ENCODE measurements at places on chromosomes 4 and X.
A peak's percentile ranks its signal among the peaks of the same experiment; 100 is the strongest.

DNA sequence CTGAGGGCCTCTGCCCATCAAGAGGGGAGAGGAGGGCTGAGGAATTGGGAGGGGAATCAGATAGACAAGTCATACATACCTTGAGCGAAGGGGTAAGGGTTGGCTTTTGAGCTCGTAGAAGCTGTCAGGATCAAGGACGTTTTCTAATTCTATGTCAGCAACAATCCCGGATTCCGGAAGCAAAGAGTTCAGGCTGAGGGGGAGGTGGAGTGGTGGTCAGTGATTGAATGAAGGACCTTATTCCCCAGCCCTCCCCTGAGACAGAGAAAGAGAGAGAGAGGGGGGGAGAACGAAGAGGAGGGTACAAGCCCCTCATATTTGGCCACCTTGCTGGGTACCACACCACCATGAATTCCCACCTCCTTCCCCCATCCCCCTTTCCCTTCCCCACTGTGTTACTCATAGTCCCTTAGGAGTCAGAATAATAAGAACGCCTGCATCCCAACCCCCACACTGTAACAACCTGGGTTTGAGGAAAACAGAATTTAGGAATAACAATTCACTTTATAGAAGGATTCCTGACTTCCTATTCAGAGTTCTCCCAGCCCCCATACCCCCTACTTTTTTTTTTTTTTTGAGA, 2.7 kb downstream of the TFE3 start:
- no peak for DNase-seq

DNA sequence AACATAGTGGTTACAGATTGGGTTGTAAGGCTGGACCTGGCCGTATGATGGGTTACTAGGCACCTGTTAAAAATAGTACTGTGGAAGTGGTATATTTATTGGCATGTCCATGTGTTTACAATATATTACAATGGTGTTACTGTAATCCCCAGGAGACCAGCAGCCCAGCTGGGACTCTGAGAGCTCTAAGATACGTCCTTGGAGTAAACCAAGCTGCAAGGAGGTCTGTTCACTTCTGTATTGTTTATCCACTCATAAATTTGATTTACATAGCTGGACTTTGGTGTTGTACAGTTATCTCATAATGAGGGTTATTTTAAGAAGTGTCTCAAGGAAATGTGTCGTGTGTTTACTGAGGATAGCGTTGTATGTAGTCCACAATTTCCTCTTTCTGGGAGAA, 93.8 kb downstream of the TBL1X start:
- DNase-seq: no peak

DNA sequence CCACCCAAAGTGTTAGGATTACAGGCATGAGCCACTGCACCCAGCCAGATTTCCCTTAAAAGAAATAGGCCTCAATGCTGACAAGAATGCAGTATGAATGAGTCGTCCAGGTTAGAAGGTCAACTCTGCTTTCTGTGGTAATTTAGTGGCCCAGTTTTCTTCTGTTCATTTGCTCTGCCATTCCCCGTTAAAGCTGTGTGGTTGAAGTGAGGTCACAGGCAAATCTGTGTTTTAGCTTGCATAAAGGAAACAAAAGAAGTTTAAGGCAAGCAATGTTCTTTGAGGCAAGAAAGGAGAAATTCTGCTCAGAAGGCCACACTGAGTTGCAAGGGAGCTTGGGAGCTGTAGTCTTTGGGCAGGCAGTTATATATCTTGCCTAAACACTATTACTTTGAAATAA, 176.8 kb downstream of the LARP7 start:
- DNase-seq: no peak

DNA sequence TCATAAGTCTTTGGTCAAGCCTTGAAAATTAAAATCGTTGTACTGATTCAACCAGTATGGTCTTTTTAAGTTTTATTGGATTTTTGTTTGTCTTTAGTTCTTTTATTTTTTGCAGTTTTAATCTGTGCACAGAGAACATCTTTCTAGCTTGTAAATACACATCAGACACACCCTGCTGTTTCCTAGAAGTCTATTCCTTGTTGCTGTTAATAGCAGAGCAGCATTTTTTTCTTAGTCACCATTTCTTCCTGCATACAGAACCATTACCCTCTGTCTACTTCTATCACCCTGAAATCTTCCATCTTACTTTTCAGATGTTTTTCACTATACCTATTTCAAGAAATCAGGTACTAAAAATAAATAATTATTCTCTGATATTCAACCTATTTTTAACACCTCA, 375.4 kb downstream of the GRID2 start:
- no peak for DNase-seq

- DNase-seq: peak; percentile 30
These were observed 2.9 kb downstream of the ATP6AP1 start for GRCh38 chrX:154431341-154431740.

DNA sequence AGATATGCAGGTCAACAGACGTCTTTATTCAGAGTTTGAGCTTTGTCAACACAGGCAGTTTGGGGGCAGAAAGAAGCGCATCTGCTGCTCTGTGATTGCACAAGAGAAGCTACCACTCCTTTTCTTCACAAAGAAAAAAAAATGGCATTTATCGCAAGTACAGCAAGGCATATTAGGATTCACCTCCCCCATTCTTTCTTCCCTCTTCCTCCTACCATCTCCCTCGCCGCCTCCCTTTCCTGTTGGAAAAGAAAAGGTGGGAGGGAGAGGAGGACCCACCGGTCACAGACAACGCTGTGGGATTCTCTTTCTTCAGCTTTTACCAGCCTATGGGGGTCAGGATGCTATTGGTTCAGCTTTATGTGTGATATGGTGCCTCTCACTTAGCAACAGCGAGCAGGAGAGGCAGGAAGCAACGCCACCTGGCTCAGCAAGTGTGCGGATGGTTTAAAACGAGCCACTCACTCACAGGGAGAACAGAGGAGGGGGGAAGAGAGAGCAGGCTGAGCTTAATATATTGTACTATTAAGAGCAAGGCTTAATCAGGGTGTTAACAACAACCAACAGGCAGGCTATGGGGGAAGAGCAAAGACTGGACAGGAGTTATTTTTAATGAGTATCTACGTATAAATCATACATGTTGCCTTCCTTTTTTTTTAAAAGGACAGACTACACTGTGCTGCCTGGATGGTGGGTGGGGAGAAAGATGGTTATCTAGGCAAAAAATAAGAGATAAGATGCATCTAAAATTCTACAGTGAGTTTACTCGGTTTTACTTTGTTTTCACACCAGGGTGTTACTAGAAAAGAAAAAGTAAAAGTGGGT, 104.7 kb downstream of the MAML3 start:
- peak; percentile 84 for DNase-seq

GRCh38 chr4:75699299-75699698, 25.1 kb upstream of the USO1 start:
- no peak for DNase-seq

- DNase-seq: no peak
These were observed 265.0 kb upstream of the FAT4 start for GRCh38 chr4:125049711-125050110.

DNA sequence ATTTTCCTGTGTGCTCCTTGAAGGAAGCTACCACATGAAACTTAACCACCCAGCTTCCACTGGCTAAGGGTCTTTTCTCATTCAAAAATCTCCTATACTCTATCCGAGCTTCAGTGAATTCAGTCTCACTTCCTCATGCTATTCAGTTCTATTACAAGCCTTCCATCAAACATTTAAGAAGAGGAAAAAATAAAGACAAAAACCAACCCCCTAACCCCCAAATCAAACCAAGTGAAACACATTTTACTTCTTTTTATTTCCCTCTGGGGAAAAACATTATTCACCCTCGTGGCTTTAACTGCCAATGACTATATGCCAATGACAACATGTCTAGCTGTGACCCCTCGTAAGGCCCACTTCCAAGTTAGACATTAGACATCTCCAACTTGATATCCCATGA, 16.2 kb upstream of the WDR19 start:
- no peak for DNase-seq

- DNase-seq: no peak
These were observed 3.3 kb downstream of the TMEM47 start for GRCh38 chrX:34653811-34654210.

DNA sequence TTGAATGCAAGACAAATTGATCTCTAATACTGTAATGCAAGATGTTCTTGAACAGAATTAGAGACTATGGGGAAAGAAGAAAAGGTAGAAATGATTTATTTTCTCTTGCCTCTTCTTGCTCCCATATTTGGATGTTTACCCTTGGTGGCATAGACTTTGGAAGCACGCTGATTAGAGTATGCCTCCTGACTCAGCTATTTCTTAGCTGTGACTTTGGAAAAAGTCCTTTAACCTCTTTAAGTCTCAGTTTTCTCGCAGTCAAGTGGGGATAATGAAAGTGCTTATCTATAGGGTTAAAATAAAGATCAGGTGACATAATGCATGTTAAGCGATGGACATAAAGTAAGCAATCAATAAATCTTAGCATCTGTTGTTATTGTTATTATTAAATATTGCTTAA, 545.5 kb downstream of the GLUD2 start:
- DNase-seq: no peak

DNA sequence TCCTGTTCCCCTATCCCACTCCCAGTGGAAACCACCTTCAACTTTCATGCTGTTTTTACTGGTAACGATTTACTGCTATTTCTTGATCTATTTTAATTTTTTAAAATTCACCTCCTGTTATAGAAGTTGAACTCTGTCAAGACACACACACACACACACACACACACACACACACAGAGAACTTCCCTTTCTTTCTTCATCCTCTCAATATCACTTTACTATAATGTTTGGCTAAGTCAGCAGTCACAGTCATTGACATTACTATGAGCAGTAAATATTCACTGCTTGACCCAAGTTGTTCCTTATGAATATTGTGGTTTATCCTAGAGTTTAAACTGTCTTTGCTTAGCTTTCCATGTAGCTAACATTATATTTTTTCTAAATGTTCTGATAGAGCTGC, 24.0 kb upstream of the SGMS2 start:
- no peak for DNase-seq

GRCh38 chr4:47432749-47433148, 30.8 kb downstream of the COMMD8 start:
- DNase-seq: no peak

DNA sequence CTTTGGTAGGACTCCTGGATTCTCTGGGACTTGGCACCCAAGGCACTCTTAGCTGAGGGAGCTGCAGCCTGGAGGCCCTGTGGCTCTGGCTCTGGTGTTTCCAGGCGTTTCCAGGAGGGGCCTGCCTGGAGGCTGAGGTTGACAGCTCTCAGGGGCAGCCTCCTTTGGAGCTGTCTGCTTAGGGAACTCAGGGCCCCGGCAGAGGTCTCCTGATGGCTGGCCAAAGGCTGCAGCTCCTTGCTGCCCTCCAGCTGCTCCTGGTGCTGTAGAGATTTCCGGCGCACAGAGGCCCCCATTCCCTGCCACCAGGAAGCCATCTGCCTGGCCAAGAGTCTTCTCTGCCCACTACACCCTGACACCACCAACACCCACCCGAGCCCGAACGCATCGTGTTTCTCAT, 25.3 kb upstream of the ARHGEF38 start:
- no peak for DNase-seq

- DNase-seq: no peak
These were observed 149.5 kb downstream of the GC start for GRCh38 chr4:71634364-71634763.

- DNase-seq: peak; percentile 19
These were observed 8.1 kb downstream of the ETDB start for GRCh38 chrX:135112096-135112729.

- no peak for DNase-seq
These were observed 207.4 kb downstream of the ARHGAP24 start for GRCh38 chr4:85682391-85682790.

DNA sequence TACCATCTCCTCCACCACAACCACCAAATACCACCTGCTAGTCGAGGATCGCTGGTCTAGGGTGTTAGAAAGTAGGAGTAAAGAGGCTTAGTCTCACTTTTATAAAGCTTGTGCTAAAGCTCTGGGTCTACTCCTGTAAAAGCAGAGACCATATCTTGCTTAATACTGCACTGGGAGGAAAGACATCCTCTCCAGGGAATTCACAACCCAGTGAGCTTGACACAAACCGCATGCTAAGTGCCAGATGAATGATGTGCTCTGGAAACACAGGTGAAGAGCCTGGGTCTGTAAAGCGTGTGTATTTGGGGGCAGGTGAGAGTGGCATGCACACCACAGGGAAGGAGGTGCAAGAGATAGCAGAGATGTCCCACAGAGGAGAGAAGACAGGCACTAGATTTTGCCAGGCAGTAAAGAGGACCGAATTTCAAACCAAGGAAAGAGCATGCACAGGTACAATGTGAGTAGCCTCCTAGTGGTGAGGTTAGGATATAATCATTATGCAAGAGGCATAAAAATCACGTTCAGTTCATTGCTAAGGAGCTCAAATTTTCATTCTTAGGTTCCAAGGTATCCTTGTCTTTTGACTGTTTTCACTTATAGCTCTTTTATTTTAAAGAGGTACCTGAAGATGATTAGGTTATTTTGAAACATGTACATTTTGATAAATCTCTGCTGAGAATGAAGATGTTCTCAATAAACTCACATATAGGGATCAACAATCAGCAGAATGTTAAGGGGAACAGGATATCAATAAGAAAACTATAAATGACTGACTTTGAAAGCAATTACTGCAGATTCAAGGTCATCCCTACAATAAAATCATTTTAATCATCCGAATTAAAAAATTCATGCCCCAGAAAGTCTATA, 20.7 kb downstream of the TAPT1 start:
- DNase-seq: no peak

DNA sequence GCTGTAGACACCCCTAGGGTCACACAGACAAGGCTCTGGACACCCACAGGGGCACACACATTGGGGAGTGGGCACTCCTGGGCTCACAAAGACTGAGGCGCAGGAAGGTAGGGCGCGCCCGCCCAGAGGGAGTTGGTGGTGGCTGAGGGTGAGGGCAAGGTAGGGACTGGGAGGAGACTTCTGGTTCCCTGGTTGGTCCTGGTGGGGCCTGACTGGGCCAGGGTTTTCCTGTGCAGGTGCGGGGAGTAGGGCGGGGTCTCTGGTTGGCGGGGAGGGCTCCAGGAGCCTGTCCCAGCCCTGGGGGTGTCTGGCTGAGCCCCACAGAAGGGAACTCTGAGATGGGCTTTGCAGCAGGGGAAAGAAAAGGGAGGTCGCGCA, 6.7 kb upstream of the WAS start:
- no peak for DNase-seq

DNA sequence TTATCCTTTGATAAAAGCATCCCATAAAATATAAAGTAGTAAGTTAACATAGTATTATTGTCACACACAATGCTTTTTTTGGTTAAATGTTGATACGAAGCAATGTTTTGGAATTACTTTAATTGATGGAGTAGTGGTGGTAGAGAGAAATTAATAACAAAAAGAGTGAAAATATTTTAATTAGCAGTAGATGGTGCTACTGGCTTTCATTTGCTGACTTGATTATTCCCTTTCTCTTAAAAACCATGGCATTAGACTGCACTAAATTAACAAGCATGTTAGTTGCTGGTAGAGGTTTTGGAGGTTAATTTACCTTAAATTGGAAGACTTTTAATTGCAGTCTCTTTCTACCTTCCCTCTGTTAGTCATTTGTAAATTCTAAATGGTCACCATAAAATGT, 8.9 kb upstream of the DCK start:
- DNase-seq: no peak

GRCh38 chr4:114398410-114398809, 200.2 kb upstream of the UGT8 start:
- DNase-seq: no peak

Data from Ammon's horn (tissue), 1 donor.